ENCODE measurements at places on chromosomes 1 and 21. TPM values are rescaled to one million over a fixed set of nuclear protein-coding genes. Genes with fewer than 3 reads are reported as not detected.

- H3K27me3 ChIP-seq: no peaks in the 10 kb centered on the region
- peaks cover 3% of the 10 kb centered on the region for H3K4me1 ChIP-seq
- H3K36me3 ChIP-seq: no peaks in the 10 kb centered on the region
- no peak overlapping the region for H3K27ac ChIP-seq
- DNase-seq: no peak
- H3K4me3 ChIP-seq: no peak overlapping the region
Measured at GRCh38 chr1:51636764-51637522, 20.1 kb downstream of the OSBPL9 start.

DNA sequence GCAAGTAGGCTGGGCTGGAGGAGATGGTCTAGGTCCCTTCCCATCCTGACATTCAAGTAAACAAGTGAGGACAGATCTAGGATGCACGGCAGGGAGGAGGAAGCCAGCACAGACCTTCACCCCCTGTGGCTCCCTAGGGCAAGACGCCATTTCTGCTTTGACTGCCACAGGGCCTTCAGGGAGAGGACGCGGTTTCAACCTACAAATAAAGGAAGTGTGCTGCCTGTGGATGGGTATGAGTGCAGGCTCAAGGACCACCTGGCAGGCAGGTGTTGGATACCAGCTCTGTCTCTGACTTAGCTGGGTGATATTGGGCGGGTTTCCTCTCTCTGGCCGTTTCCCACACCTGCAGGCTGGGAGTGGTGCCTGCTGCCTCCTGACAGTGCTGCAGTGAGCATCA is 16.2 kb downstream of the SLC2A1 start:
- peaks cover 75% of the 10 kb centered on the region for H3K4me1 ChIP-seq
- H3K4me3 ChIP-seq: peak overlapping the region; percentile 86
- H3K27me3 ChIP-seq: no peaks in the 10 kb centered on the region
- H3K27ac ChIP-seq: peak overlapping the region; percentile 27

DNA sequence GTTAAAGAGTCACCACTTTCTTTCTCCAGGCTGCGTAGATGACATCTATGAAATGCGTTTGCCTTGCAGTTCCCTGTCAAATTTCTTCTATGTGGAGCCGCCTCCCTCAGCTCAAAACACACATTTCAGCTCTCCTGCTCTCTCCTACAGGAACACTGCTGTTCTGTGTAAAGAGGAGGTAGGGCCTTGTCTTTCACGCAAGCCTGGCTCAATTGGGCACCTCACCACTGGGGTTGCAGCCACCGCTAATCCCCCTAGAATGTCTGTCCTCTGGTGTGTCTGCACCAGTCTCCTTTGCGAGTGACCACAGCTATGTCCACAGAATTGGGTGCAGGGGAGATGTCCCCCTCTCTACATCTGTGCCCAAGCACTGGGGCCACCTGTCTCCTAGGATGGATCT is 31.8 kb upstream of the CFHR4 start:
- H3K4me1 ChIP-seq: no peaks in the 10 kb centered on the region
- no peak overlapping the region for H3K27ac ChIP-seq
- no peak for DNase-seq
- no peaks in the 10 kb centered on the region for H3K27me3 ChIP-seq
- peaks cover 6% of the 10 kb centered on the region for H3K36me3 ChIP-seq

GRCh38 chr1:46077644-46078043 is 54.8 kb downstream of the PIK3R3 start:
- no peaks in the 10 kb centered on the region for H3K4me1 ChIP-seq
- H3K27me3 ChIP-seq: no peaks in the 10 kb centered on the region
- DNase-seq: no peak
- no peak overlapping the region for H3K27ac ChIP-seq
- no peaks in the 10 kb centered on the region for H3K36me3 ChIP-seq
- no peak overlapping the region for H3K4me3 ChIP-seq

GRCh38 chr1:56866656-56867055 is 12.1 kb downstream of the C8A start:
- peaks cover 31% of the 10 kb centered on the region for H3K27me3 ChIP-seq
- peaks cover 3% of the 10 kb centered on the region for H3K4me1 ChIP-seq
- H3K4me3 ChIP-seq: no peak overlapping the region
- DNase-seq: no peak

- H3K36me3 ChIP-seq: no peaks in the 10 kb centered on the region
- no peak for DNase-seq
- no peaks in the 10 kb centered on the region for H3K27me3 ChIP-seq
- no peaks in the 10 kb centered on the region for H3K4me1 ChIP-seq
- no peak overlapping the region for H3K4me3 ChIP-seq
- no peak overlapping the region for H3K27ac ChIP-seq
Measured at GRCh38 chr1:82564333-82564732, 763.6 kb downstream of the ADGRL2 start.

- H3K27ac ChIP-seq: no peak overlapping the region
- peaks cover 9% of the 10 kb centered on the region for H3K4me1 ChIP-seq
- no peak for DNase-seq
- peaks cover 9% of the 10 kb centered on the region for H3K27me3 ChIP-seq
- H3K36me3 ChIP-seq: no peaks in the 10 kb centered on the region
Measured at GRCh38 chr1:26038904-26039303, 7.0 kb downstream of the SLC30A2 start.

GRCh38 chr1:215081661-215082531 is 641 bp upstream of the KCNK2 start:
- peaks cover 8% of the 10 kb centered on the region for H3K36me3 ChIP-seq
- no peak overlapping the region for H3K27ac ChIP-seq
- no peak overlapping the region for H3K4me3 ChIP-seq
- no peaks in the 10 kb centered on the region for H3K4me1 ChIP-seq

DNA sequence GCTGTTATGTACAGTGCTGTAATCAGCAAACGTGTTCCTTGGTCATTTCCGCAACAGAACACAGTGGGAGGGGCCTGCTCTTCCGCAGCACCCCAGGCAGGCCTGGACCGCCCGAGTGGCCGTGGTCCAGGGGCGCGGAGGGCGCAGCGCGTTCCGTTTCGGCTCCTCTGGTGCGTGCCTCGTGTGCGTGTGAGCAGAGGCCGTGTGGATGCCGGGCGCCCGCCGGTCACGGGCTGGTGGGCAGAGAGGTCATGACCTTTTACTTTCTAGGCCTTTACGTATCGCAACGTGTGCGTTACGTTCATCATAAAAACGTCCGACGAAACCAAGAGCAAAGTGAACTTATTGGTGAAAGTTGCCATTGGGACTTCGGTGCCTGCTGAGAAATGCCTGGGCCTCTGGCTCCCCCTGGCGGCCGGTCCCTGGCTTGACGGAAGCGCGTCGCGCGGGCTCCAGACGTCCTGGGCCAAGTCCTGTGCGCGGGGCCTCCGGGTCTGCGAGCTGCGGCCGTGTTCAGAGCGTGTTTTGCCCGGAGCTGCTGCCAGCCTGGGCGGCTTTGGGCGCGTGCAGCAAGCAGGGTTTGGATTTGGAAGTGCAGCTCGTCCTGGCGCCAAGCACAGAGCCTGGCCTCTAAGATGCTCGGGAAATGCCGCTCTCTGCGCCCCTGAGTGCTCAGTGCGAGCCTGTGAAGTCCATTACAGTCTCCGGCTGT is 34.4 kb downstream of the COL18A1 start:
- DNase-seq: peak; percentile 75
- no peaks in the 10 kb centered on the region for H3K4me1 ChIP-seq
- peak overlapping the region; percentile 31 for H3K27ac ChIP-seq
- peak overlapping the region; percentile 56 for H3K4me3 ChIP-seq
- H3K36me3 ChIP-seq: no peaks in the 10 kb centered on the region
- H3K27me3 ChIP-seq: no peaks in the 10 kb centered on the region

DNA sequence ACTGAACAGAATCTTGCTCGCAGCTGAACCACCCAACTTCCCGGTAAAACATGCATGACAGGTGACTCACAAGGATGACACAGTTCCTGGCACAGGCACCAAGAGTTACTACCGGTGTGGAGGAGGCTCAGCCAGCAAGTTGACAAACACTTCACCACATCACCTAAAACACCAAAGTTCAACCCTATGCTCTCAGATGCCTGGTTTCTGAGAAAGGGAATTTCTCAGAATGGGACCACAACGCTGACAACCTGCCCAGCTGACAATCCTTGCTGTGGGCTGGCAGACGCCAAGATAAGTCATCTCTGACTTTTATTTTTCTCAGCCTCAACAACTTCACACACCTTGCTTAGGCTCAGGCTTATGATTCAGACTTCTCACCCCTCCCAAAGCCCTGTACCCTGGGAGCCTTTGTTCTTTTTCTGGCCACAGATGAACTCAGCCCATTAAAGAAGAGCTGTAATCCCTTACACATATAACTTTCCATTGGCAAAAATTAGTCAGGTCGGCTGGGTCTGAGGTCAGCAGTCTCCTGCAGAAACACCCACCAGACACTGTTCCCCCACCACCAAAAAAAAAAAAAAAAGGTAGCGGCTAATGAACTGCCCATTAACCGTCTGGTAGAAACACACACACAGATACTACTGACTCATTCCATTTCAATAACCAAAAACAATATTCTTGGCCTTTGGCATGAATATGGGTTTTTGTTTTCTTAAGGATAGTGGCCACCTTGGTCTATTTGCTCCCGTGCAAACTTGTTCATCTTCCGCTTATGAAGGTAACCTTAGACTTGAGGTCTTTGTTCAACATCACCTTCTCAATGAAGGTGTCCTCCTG is 10.8 kb upstream of the TIAM1 start:
- H3K4me1 ChIP-seq: peaks cover 36% of the 10 kb centered on the region
- DNase-seq: peak; percentile 88
- H3K27me3 ChIP-seq: no peaks in the 10 kb centered on the region
- peaks cover 6% of the 10 kb centered on the region for H3K36me3 ChIP-seq

- no peaks in the 10 kb centered on the region for H3K36me3 ChIP-seq
- peak overlapping the region; percentile 35 for H3K27ac ChIP-seq
- peaks cover 8% of the 10 kb centered on the region for H3K4me1 ChIP-seq
- DNase-seq: no peak
- no peaks in the 10 kb centered on the region for H3K27me3 ChIP-seq
Measured at GRCh38 chr21:42746593-42747275, 93.3 kb downstream of the PDE9A start.

DNA sequence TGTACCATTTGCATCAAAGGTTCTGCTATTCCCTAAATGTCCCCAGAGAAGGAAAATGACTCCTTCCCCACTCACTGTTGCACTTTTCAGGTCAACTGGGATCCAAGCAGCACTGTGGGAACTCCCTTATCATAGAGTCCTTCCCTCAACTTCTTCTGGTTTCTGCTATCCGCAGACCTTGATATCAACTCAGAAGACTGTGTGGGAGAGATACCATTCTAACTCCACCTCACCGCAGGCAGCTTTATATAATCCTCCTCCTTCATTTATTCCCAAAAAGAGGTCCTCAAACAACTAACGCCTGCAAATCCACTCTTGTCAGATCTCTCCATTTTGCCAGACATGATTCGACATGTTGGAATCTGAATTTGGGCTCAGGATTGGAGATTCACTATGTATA is 27.3 kb downstream of the LHX9 start:
- peaks cover 12% of the 10 kb centered on the region for H3K27me3 ChIP-seq
- no peak overlapping the region for H3K4me3 ChIP-seq
- H3K4me1 ChIP-seq: peaks cover 5% of the 10 kb centered on the region
- DNase-seq: no peak

GRCh38 chr1:15206418-15207030 is 40.5 kb upstream of the FHAD1 start:
- no peak for DNase-seq
- no peaks in the 10 kb centered on the region for H3K4me1 ChIP-seq
- no peak overlapping the region for H3K27ac ChIP-seq
- H3K4me3 ChIP-seq: no peak overlapping the region
- no peaks in the 10 kb centered on the region for H3K36me3 ChIP-seq

GRCh38 chr1:55876276-55877060 is 661.3 kb upstream of the USP24 start:
- H3K36me3 ChIP-seq: no peaks in the 10 kb centered on the region
- DNase-seq: no peak
- H3K27ac ChIP-seq: no peak overlapping the region
- peaks cover 17% of the 10 kb centered on the region for H3K27me3 ChIP-seq

DNA sequence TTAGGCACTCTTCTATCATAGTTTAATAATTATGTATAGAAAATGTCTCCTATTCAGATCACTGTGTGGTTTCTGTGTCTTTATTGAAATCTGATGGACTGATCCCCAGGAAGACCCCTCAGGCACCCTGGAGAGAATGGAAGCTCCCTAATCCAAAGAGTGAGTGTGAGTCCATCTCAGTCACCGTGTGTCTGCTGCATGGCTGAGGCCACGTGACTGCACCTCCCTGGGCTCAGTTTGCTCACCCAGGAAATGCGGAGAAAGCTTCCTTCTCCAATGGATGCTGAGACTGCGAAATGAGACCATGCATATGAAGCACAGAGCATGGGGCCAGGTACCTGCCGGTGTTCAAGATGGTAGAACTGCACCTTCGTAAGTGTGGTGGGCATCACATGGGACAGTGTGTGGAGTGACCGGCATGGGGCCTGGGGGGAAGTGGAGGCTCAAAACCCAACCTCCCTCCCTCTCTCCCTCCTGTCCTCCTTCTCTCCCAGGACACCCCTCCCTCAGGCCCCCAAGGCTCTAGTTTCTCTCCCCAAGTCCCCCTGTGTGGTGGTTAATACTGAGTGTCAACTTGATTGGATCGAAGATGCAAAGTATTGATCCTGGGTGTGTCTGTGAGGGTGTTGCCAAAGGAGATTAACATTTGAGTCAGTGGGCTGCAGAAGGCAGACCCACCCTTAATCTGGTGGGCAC is 557.5 kb downstream of the PTPRU start:
- peak overlapping the region; percentile 80 for H3K27ac ChIP-seq
- H3K27me3 ChIP-seq: peaks cover 12% of the 10 kb centered on the region
- H3K4me1 ChIP-seq: peaks cover 7% of the 10 kb centered on the region

- DNase-seq: no peak
- no peak overlapping the region for H3K27ac ChIP-seq
- no peak overlapping the region for H3K4me3 ChIP-seq
- no peaks in the 10 kb centered on the region for H3K4me1 ChIP-seq
Measured at GRCh38 chr1:203406446-203407045, 55.6 kb upstream of the FMOD start.

DNA sequence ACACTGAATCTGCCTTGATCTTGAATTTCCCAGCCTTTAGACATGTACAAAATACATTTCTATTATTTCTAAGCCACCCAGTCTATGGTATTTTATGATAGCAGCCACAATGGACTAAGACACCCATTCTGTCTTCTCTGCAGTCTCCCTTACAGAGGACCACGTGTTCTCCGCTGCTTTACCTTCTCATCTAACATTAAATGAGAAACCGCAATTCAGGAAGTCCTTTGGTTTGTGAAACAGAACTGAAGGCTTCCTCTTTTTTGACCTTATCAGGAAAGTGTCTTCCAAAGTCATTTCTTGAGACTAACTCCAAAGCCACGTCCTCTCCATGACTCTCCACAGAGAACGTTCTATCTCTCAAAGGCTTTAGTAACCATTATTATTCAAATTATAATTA is 560.1 kb downstream of the OMA1 start:
- no peak overlapping the region for H3K4me3 ChIP-seq
- peaks cover 10% of the 10 kb centered on the region for H3K27me3 ChIP-seq
- no peak overlapping the region for H3K27ac ChIP-seq
- no peaks in the 10 kb centered on the region for H3K4me1 ChIP-seq
- DNase-seq: no peak
- no peaks in the 10 kb centered on the region for H3K36me3 ChIP-seq

GRCh38 chr1:98232678-98233077 is 311.8 kb upstream of the DPYD start:
- no peaks in the 10 kb centered on the region for H3K27me3 ChIP-seq
- peaks cover 32% of the 10 kb centered on the region for H3K36me3 ChIP-seq
- peaks cover 16% of the 10 kb centered on the region for H3K4me1 ChIP-seq
- H3K4me3 ChIP-seq: peak overlapping the region; percentile 51
- peak; percentile 54 for DNase-seq

The MX2 gene
- total RNA-seq: 14.1 TPM

The ACKR1 gene
- total RNA-seq: not detected

The AKR7A3 gene
- 2.0 TPM for total RNA-seq

The OR1C1 gene
- total RNA-seq: not detected

The FOXD2 gene
- total RNA-seq: 0.33 TPM

The UCK2 gene
- 43.4 TPM for total RNA-seq

The FCGR3B gene
- total RNA-seq: 2.7 TPM

The SMIM1 gene
- total RNA-seq: not detected

The TSACC gene
- total RNA-seq: not detected

All from natural killer cell treated with Interleukin-12 subunit alpha and Interleukin-12 subunit beta and Interleukin-15 and Interleukin-18, amount 100 ng/mL, for 72 hours (primary cell).